ENCODE measurements at places on chromosomes 5 and 9.

DNA sequence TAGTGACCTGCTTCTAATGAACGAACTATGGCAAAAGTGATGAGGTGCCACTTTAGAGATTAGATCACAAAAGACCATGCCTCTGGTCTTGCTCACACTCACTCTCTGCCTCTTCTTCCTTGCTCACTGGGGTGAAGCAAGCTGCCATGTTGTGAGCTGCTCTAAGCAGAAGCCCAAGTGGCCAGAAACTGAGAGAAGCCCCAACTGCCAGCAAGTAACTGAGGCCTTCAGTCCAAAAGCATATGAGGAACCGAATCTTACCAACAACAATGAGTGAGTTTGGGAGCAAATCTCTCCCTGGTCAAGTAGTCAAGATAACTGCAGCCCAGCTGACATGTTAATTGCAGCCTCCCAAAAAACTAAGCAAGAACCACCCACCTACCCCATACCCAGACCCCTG, 126.0 kb upstream of the ACO1 start:
- DNase-seq: no peak

- no peak for DNase-seq
Observed at GRCh38 chr9:128323791-128324190, 1.2 kb downstream of the COQ4 start.

DNA sequence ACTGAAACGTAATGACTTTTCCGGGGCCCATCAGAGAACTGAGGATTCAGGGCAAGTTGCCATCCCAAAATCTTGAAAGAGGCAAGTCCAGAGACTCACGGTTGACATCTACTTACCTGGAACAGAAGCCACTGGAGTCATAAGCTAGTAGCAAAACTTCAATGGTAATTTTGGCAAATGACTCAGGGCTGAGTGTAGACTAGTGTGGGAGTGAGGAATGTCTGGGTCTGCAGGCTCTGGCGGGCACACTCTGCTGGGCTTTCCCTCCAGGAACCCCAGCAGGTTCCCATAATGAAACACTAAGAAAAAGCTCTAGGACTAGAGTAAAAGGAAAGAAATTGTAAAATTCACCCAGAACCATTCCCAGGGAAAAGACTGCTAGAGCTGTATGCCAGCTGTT, 122.9 kb upstream of the NFIL3 start:
- DNase-seq: no peak

DNA sequence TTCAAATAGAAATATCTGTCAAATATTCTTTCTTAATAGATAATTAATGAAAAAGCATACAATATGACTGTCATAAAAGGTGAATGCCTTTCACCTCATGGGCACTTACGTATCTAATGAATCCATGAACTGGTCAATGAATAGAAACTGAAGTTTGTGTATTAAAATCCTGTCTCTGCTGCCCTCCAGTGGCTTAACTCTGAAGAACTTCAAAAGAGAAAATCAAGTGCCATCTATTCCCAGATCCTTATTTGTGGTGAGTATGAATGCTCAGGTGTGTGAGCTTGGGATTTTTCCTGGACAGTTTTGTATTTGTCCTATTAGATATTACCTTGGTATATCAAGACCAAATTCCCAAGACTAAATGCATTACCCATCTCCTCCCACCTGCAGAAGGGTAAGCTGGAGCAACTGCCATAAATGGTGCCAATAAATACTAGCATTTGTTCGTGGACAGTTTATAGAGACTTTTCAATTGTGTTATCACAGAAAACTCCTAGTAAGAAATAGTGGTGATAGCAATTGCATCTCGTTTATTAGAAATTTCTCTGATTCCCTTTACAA, 44.0 kb upstream of the SVEP1 start:
- DNase-seq: no peak

GRCh38 chr9:99821396-99822108, at the start of gene NR4A3:
TSS of gene NR4A3 (plus strand) at chr9:99821885. CDS start at chr9:99828043, 6,158 bp downstream.
- peak; percentile 82 for DNase-seq
